ENCODE measurements at places on chromosomes 11 and 22.

DNA sequence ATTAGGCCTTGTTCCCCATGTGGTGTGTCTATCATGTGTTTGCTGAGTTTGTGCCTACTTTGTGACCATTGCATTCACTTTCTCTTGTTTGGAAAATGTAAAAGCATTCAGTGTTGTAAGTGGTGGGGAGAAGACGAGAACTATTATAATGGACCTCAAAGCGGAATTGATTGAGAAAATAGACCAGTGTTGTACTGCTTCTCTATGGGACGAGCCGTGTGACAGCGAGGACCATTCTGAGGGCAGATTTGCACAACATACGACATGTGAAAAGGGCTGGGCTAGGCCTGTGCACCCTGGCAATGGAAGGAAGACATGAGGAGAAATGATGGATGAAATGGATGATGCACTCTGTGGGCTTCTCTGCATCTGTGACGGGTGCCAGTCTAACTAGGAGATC is 233.5 kb downstream of the DSCAML1 start:
- DNase-seq = no peak

GRCh38 chr11:68692871-68693483 is 8.6 kb downstream of the GAL start:
- DNase-seq = no peak

- no peak for DNase-seq
Observed at GRCh38 chr11:89521294-89521693, 30.1 kb upstream of the NOX4 start.

DNA sequence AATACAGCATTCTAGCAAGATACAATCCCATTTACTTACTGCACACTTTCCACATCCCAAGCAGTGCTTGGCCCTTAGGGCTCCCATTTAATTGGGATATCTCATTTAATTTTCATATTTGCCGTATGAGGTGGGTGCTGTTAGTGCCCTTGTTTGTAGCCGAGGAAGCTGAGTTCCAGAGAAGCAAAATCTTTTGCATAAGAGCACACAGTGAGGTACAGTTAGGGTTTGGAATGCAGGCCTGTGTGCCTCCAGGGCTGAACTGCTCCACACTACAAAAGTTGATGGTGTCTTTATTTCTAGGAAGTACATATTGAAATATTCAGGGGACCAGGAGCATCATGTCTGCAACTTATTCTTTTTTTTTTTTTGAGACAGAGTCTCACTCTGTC is 15.5 kb upstream of the TIMP3 start:
- DNase-seq = no peak

DNA sequence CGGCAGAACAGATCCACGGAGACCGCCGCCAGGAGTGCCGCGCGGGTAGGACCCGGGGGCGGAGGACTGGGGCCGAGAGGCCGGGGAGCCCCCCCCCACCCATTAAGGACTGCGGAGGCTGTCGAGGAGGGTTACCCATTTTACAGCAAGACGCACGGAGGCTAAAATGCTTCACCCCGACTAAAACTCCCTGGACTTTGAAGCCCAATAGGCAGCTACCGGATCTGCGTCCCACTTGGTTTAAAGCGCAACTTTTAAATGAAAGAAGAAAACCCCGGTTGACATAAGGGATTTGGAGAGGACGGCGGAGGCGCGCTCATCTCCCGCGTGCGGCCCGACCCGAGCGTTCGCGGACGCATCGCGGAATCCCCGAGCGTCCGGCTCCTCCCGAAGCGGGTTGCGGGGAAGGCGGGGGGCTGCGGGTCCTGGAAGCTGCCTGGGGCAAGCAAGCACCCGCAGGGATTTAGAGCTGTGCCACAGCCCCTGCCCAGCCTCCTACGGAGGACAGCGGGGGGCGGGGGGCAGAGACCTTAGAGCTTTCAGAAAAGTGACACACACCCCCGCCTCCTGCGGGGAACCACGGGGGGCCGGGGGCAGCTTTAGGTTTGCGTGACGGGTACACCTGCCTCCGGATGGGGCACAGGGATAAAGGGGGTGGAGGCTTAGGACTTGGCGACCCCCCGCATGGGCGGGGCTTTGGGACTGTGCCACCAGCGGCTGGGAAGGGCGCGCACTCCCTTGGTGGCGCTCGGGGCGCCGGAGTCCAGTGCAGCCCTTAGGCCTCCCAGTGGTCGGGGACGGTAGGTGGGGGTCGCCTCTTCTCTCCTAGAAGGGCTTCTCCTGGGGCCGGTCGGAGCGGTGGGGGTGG is 760 bp upstream of the CELSR1 start:
- DNase-seq = no peak

GRCh38 chr22:23253475-23254055 is 73.3 kb downstream of the BCR start:
- no peak for DNase-seq

DNA sequence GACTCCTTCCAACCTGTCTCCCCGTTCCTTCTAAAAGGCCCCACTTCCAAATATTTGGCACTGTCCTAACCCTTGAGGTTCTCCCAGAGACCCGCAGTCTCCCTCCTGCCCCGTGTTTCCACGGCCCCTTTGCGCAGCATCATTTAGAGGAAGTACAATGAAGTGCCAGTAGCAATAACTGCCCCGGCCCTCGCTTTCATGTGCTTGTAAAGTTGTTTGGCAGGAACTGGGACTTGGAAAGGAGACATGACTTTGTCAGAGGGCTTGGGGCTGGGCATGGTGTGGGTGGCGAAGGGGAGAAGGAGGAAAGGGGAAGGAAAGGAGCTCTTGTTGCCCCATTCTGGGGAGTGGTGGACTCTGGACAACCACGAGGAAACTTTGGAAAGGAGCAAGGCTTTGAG is 2.6 kb downstream of the CD44 start:
- no peak for DNase-seq

GRCh38 chr11:119347242-119347641 is 737 bp upstream of the MFRP start:
- no peak for DNase-seq

DNA sequence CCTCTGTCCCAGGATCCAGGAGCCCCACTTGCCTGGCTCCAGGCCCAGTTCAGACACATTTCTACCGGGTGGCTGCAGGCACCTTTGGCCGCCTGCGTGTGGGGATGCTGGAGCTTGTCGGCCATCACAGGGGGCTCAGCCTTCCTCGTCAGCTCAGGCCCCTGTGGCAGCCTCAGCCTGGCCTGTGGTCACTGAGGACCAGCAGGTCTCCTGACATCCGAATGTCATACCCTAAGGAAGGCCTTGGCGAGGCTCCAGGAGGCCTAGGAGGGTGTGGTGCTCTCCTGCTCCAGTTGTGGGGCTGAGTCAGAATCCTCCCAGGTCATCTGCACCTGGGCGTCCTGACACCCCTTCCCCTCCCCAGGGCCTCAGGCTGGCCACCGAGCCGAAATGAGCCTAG is 14.9 kb upstream of the SOX10 start:
- no peak for DNase-seq

GRCh38 chr22:20545681-20546521 is 38.5 kb downstream of the MED15 start:
- no peak for DNase-seq

DNA sequence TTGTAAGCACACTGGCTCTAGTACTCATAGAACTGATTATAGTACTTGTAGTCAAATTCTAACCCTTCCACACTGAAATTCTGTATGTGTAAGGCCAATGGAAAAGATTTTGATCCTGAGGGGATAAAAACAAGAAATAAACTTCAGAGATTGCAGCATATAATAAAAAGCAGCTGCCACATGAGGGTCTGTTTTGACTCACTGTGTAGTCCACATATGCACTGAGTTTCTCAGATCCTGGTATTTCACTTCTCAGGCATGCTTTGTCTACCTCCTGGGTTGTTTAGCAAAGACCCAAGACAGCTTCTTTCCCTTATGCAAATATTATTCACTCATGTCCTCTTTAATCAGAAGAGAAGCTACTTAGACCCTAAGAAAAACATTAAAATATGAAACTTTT is 71.1 kb upstream of the SLC5A12 start:
- no peak for DNase-seq

DNA sequence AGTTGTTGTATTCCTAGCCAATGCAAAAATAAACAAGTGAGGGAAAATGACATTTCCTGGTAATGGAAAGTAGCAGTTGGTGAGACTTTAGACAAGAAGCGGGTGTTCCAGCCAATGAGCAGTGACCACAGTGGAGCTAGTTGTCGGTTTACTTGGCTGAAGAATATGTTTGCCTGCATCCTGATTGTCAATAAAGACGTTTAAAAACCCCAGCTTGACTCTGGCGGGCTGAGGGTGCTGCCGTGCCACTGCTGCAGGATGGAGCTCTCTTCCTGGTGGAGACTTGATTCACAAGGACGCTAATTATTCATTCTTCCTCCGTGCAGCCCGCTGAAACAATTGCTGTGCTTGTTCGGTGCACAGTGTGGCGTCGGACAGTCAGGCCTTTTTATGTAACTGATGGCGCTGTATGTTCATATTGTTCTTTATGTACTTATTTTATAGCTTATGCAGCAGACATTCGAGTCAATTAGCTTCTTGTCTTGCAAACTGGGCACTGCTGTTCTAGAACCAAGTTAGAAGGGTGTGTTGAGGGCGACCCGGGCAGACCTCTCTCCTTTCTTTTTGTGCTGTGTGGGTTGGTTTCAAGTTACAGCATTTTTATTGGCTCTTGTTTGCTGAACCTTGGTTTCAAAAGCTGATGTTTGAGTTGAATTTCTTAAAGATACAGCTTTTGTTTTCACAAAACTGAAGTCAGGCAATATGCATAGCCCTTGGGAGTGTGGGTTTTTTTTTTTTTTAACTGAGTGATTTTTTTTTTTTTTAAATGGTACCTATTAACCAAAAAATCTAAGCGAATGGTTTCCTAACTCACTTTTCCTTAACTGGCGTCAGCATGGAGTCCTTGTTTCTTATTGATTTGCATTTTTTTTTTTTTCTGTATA is 153.9 kb downstream of the TEAD1 start:
- DNase-seq = no peak

GRCh38 chr11:87366763-87367405 is 329.1 kb downstream of the TMEM135 start:
- no peak for DNase-seq

GRCh38 chr22:48749555-48750227 is 1078.0 kb downstream of the BRD1 start:
- no peak for DNase-seq

- no peak for DNase-seq
Observed at GRCh38 chr11:30478923-30479322, 107.2 kb downstream of the MPPED2 start.

DNA sequence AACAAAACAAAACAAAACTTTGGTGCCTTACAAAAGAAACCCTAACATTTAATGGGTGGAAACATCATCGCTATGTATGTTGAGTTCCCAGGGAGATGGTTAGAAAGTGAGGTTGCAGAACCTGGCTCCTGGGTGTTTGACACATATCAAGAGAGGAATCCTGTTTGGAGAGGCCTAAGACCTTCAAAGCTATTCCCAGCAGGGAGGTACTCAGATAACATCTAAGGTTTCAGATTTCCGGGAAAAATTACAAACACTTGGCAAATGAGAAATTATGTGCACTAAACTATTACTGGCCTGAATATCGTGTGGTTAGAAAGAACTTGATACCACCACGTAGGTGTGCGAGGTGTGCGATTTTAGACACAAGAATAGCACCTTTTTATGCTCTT is 18.5 kb downstream of the TRIM5 start:
- DNase-seq = no peak

- DNase-seq = no peak
Observed at GRCh38 chr11:2099516-2100349, 39.5 kb downstream of the IGF2 start.

GRCh38 chr11:64165481-64165841 is 452 bp downstream of the MACROD1 start:
- no peak for DNase-seq

- DNase-seq = no peak
Observed at GRCh38 chr22:48707763-48708557, 1119.7 kb downstream of the BRD1 start.

DNA sequence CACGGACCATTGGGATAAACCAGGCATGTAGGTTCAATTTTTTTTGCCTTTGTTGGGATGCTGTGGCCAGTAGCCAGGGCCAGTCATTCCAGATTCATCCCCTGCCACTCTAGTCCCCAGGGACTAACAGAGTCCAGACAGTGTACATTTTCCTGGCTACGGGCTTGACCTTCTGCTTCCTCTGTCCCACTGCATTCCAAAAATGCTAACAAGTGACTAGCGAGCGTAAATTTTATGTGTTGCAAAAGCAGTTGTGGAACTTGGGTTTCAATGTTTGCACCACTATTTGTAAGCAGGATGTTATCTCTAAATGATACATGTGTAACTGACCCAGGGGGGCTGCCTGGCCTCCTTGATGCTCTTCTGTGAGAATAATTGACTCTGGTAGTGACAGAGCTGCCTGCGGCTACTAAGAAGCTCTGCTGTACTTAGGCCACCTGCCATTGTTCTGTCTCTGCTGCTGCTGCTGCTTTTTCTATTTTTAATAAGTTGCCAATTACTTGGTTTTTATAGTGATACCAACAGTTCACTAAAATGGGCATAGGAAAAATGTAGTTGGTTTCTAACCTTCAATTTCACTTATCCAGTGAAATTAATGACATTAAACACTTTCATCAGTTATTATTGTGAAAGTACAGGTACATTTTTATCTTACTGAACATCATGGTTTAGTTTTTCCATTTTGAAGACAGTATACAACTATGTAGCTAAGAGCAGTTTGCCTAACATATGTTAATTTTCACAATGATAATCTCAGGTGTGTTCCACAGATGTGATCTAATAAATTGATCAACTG is 26.8 kb downstream of the TNRC6B start:
- DNase-seq = no peak

- DNase-seq = no peak
Observed at GRCh38 chr11:70281156-70281609, 10.7 kb downstream of the PPFIA1 start.

DNA sequence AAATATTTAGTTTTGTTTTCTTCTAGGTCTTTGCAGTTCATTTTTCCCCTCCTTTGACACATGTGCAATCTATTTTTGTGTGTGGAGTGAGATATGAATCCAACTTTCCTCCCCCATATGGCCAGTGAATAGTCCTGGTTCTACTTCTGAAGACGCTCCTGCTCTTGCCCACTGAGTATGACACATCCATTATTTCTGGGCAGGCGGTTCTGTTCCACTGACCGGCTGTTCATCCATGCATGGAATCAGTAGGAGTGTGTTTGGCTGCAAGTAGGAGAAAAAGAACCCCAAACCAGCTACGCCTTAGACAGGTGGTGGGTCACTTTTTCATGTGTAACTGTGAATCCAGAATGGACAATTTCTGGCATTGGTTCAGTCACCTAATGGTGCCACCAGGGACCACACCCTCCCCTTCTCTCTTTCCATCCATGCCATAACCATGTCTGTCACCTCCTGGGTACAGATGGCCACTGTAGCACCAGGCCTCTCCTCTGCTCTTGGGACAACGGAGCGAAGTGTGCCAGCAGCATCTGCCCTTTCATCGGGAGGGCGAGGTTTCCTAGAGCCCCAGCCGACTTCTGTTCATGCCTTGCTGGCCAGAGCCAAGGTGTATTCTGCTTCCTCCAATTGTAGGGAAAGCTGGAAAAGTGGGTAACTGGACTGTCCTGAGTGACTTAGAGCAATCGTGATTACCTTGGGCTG is 67.4 kb upstream of the SLC22A12 start:
- DNase-seq = no peak

DNA sequence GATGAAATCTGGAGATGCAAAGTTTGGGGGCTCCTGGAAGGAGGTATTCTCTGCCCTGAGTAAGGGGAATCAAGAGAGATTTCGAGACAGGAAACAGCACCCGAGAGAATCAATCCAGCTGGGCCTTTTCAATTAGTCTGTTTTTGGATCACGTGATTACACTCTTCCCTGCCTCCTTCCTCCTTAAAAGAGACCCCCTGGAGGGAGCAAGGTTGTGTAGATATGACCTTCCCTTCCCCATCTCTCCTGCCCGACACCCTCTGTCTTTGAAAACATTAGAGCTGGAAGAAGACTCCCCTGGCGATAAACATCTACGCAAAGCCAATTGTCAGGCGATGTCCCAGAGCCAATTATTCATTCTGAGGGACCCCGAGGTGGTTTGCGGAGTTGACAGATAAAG is 407.9 kb downstream of the MIAT start:
- DNase-seq = no peak
